ENCODE measurements at places on chromosomes 11 and 22. TPM values are rescaled to one million over a fixed set of nuclear protein-coding genes. Genes with fewer than 3 reads are reported as not detected.

USP2 gene
- total RNA-seq: 0.51 TPM

CRYAB gene
- total RNA-seq: not detected

CDC45 gene
- 51.4 TPM for total RNA-seq

OR2AG2 gene
- not detected for total RNA-seq

CASP5 gene
- total RNA-seq: not detected
